GM18507 (cell line): ENCODE measurements at places on chromosomes 16 and 17.

- DNase-seq: no peak
These were observed 18.4 kb downstream of the SP2 start for GRCh38 chr17:47914306-47914948.

DNA sequence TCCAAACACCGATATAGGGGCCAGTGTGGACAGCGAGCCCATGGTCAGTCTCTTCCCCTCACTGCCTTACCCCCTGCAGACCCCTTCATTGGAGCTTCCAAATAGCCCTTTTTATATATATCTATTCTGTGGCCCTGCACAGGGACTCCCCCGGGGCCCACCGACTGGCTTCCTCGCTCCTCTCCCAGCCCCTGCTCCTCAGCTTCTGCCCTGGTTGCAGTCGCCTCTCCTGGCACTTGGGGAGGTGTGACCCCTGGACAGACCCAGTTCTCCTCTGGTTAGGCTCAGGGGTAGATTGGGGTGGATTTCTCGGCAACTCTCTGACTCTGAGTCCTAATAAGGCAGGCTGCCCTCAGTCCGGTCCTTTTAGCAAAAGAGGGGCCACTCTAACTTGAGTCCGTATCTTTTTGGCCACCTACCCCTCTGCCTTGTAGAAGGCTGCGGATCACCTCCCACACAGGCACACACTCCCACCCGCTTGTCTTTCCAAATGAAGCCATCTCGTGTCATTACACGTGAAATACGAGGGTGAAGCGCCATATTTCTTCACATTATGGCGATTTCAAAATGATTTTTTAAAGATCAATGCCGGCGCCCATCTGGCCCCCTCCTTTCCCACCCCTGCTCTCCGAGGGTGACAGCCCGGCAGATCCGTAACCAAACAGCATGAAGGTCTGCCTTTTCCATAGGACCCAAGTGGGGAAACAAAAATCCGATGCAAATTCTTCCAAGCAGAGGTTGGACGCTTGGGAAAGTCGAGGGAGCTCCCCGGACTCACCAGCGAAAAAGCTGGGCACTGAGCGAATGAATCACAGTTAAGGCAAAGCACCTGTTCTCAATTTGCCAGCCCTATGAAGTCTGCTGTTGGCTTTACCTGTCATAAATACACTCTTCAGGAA is 1.7 kb upstream of the HOXB9 start:
- DNase-seq: no peak

DNA sequence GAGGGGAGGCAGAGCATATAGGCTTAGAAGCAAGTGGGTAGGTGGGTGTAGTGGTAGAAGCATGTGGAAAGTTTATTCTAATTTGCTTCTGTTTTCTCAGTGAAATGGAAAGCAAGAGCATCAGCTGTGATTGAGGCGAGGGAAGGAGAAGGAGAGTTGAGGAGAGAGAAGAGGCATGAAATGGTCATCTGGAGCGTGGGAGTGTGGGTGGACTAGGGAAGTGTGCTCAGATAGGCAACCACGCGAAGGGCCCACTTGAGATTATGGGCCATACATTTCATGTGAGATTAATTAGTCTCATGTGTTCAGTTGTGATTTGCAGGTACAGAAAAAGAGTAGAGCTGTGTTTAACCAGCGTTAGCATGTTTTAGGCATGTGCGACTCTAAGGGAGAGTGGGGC is 20.8 kb upstream of the CDC6 start:
- no peak for DNase-seq

DNA sequence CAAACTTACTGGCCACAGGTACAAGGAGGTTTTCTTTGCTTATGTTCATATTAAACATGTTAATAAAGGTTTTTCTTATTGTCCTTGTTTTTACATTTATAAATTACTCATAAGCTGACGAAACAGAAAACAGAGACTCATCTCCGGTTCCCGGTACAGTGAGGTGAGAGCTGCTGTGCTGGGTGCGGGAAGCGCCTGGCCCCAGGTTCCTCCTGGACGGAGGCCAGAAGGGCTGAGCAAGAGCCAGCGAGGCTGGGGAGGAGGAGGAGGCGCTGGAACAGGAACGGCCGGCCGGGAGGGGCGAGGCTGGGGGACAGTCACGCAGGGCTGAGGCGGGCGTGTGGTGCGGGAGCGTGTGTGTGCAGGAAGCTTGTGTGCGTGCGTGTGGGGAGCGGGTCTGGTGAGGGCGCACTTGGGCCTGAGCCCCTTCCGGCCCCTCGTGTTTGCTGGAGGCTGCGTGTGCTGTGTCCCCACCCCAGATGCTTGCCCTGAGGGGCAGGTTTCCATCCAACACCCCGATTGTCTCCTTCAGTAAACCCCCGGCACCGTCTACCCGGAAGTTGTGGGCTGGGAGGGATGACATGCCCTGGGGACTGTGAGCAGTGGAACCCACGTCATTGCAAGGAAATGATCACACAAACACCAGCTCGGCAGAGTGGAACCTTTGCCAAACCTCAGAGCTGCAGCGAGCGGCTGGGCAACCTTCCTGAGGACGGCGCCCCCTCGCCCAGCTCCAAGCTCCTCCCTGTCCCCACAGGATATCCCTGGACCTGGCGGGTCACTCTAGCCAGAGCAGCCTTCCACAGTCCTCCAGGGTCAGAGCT is 19.5 kb downstream of the CD7 start:
- peak; percentile 76 for DNase-seq

GRCh38 chr17:47850692-47851573 is at the start of gene SP6:
SP6 (minus strand) TSS chr17:47851163; CDS start chr17:47848429, 2,734 bp downstream.
- DNase-seq: no peak

DNA sequence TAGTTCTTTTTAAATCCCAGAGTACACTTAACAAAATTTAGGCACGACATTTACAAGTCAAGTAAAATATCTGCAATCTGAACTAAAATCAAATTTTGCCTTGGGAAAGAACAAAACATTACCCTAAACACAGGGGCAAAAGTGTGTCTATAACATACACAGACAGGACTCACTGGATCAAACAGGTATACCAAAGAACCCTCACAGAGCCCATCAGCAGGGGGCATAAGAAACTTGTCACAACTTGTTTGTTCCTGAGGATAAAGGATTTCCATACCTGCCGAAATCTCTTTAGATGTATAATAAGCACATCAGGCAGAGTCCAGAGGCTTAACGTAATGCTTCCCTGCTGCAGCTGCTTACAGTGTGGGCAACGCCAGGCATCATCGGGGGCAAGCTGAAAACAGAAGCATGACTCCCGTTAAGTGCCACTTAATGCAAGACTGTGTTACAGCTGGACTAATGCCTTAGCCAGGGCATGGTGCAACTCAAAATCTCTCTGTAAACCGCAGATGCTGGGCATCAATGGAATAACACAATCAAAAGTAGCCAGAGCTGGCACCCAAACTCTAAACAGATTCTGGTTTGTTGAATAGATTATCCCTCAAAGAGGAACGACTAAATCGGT is 67.0 kb downstream of the USP31 start:
- no peak for DNase-seq

- no peak for DNase-seq
These were observed 7.1 kb downstream of the KRT13 start for GRCh38 chr17:41498276-41498675.

DNA sequence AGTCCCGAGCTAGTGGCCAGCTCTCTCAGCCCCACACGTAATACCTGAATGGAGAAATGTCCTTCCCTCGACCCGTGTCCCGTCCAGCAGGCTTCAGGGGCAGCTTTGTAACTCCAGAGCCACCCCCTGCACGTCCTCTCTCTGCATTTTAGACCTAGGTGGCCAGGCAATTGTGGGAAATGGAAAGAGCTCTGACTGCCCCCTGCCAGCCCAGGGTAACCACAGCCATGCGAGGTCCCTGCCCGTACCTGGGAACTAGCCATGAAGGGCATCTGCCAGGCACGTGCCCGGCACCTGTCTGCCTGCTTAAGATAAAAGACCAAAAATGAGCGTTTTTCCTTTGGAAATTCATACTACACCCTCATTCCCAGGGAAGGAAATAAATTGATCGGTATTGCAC is 9.2 kb downstream of the MAPK8IP3 start:
- DNase-seq: no peak

DNA sequence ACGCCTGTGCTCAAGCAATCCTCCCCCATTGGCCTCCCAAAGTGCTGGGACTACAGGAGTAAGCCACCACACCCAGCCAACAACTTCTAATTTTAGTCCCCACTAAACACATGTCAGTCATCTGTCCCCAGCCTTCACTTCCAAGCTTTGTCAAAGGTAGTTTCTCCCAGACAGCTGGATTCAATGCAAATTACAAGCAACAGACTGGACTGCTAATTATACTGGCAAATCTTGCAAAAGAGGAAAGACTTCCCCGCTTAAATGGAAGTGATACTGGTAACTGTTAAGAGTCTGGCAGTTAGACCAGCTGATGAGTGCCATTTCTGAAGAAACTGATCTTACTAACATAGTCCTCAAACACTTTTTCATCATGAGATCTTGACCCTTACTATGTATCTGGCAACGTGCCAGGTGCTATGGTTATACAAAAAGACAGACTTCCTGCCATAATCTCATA is 8.2 kb upstream of the GGA2 start:
- DNase-seq: no peak

- DNase-seq: no peak
These were observed 507.1 kb downstream of the WWOX start for GRCh38 chr16:78606545-78606944.

DNA sequence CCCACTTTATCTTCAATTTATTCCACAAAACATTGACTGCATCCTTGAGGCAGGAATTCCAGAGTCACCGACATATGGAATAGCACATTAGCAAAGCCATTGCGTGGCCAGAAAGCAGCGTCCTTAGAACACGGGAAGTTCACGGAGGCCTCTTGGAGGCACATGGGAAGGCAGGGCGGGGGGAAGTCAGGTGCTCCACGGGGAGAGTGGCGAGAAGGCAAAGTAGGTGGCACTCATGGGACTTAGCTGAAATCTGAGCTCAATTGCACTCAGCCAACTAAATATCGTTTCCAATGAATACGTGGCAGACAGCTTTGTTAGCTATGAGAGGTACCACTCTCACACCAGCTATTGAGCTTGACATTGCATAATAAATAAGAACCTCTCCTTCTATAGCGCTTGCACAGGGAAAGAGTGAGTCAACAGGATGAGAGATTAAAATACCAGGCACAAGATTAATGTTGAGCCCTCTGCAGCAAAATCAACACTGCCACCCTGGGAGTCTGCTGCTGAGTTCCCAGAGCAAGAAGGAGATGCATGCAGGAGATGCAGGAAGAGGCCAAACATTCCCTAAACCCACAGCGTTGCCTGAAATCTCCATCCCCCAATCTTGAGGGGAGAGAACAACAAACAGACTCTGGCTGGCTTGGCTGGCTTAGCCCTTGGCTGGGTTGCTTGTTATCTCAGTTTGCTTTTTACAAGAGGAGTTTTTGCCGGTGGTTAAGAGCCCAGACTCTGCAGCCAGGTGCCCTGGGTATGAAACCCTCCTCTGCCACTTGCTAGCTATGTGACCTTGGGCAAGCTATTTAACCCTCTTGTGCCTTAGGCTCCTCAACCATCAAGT is 28.8 kb downstream of the ABCC12 start:
- DNase-seq: no peak

DNA sequence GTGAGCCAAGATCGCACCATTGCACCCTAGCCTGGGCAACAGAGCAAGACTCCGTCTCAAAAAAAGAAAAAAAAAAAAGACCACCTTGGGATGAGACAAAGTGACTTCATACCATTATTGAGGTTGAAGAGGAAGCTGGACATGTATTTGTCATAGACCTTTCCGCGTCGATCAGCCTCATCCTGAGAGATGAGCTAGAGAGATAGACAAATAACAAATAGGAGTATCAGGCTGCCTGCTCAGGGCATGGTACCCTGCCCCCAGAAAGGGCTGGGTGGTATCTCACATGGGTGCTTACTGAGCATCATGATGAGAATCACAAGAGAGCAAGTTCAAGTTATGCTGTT is 22.1 kb downstream of the CNTNAP1 start:
- no peak for DNase-seq

DNA sequence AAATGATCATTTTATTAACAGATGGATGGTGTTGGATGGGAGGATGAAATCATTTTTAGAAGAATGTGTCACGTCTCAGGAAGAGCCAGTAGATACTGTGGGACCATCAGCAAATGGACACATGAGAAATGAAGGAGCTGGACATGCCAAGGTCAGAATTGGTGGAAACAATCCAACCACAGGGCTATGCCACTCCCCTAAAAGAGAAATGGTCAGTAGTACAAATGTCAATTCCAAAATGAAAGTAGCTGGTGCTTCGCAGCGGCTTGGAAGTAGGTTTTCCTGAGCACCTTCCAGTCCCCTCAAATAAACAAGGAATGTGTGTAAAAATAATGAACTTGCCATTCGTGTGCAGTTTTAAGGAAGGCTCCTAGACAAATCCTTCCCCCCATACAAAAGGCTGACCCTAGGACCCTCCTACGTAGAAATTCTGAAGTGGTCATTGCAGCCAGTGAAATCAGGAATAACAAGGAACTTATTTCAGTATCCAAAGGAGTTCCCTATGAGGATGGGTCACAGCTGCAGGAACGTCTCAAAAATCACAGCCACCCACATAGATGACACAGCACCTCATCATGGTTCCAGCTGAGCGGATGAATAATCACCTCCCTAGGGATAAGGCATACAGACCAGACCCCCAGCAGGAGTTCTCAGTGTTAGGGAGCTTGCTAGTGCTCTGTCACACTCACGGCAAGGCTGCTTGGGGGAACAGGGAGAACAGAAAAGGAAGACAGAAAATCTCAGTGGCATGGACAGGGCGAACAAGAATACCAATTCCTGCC is 239.2 kb downstream of the HS3ST3A1 start:
- no peak for DNase-seq

DNA sequence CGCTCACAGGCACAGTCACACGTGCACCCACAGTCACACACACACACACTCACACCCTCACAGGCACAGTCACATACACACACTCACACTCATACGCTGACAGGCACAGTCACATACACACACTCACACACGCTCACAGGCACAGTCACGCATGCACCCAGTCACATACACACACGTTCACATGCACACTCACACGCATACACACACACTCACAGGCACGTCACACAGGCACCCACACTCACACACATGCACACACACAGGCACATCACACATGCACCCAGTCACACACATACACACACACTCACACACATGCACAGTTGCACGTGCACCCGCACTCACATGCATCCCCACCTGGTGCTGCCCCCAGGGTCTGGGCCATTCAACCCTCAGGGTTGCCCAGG is 46.1 kb upstream of the CBFA2T3 start:
- no peak for DNase-seq

- no peak for DNase-seq
These were observed 47.7 kb downstream of the SMURF2 start for GRCh38 chr17:64614266-64615027.

- DNase-seq: no peak
These were observed 15.0 kb downstream of the ZNF213 start for GRCh38 chr16:3149630-3150345.

- DNase-seq: no peak
These were observed 238.8 kb downstream of the ZNF423 start for GRCh38 chr16:49617016-49617629.

- no peak for DNase-seq
These were observed 17.3 kb downstream of the CA5A start for GRCh38 chr16:87918866-87919680.
